ENCODE measurements at places on chromosomes 7 and 10.

- DNase-seq, result no peak
Observed at GRCh38 chr10:122254831-122255230, 16.3 kb upstream of the BTBD16 start.

DNA sequence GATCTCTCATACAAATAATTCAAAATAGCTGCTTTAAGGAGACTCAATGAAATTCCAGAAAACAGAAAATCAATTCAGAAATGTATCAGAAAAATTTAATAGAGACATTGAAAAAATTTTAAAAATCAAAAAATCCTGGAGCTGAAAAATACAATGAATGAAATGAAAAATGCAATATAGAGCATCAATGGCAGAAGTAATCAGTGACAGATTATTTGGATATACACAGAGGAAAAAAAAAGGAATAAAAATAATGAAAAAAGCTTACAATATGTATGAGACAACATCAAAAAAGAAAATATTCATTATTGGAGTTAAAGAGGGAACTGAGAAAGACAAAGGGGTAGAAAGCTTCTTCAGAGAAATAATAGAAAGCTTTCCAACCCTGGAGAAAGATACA lies 122.9 kb upstream of the KLF14 start:
- DNase-seq, result no peak

- no peak for DNase-seq
Observed at GRCh38 chr10:42992957-42993390, 83.9 kb upstream of the RET start.

- DNase-seq, result no peak
Observed at GRCh38 chr7:47498229-47499056, 83.5 kb downstream of the TNS3 start.

- DNase-seq, result no peak
Observed at GRCh38 chr7:105339404-105340323, 49.1 kb downstream of the SRPK2 start.

All from dorsolateral prefrontal cortex (tissue), 122 donors.